Endothelial cell (in vitro differentiated cells): ENCODE measurements at places on chromosomes 6 and 20. TPM values are rescaled to one million over a fixed set of nuclear protein-coding genes. Genes with fewer than 3 reads are reported as not detected.
A peak's percentile ranks its signal among the peaks of the same experiment; 100 is the strongest.

DNA sequence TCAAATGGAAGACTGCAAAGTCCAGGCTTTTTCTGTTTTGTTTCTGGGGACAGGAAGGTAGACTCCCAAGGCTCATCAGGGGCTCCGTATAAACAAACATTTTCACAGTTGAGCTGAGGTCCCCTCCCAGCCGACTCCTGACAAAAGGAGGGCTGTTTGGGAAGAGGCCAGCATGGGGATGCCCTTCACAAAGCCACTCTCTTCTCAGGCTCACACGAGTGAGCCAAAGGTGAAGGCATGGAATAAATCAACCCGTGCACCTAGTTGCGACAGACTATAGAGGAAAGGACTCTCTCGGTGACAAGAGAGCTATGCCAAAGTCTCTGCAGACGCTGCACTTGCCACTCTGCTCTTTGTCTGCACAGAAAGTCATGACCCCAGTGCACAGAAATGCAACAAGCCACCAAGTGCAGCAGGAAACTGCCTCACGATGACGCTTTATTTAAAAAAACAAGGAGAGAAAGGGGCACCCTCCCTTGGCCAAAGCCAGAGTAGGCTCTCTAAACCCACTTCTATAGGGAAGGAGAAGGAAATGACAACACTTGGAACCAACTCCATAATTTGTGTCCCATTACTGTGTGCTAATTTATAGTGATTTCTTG, 21.0 kb downstream of the JAG1 start:
- no peak for DNase-seq

GRCh38 chr6:12751694-12752325, 35.2 kb downstream of the PHACTR1 start:
- DNase-seq, result peak; percentile 82

GRCh38 chr6:88492824-88493223, 326.7 kb upstream of the CNR1 start:
- DNase-seq, result no peak

HLA-DMB gene
- total RNA-seq, result 1.3 TPM

DNA sequence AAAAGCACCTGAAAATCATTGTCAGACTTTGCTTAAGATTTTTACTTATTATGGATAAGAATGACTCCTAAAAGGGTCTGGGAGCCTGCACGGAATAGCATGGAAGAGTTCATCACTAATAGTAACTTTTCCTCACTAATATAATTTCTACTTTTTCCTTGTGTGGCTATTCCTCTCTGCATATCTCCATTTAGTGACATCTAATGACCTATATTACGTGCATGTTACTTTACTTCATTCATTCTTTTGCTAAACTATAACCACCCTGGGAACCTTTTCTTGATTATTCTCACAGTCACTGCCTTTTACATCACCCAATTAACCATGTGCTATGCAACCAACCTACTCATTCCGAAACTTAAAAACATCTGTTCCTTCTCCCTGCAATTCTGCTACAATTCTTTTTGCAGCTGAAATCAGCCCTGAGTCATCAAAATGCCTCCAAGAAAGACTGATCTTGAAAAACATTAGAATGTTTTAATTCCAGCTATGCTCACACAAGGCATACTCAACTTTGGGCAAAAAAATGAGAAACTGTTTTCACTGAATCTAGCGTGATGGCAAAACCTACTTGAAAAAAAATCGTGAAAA, 313.3 kb downstream of the RNGTT start:
- DNase-seq, result no peak

- no peak for DNase-seq
Observed at GRCh38 chr6:109456710-109457561, 1.4 kb upstream of the MICAL1 start.

GRCh38 chr6:81511423-81511822, 241.1 kb downstream of the TENT5A start:
- no peak for DNase-seq

DNA sequence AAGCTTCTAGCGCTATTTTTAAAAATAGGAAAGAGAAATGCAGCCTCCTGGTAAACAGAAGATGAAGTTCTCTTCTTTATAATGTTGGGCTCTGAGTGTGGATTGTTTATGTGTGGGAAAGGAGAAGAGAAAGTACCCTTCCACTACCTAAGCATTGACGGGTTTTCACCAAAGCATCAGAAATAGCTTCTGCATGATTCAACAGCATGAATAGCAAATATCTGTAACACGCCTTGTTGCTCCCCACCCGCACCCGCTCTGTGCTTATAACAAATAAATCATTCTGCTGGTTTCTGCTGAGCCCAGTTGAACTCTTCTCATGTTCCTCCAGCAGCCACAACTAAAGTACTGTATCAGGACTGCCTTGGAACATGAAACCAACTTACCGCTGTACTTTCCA, 20.7 kb downstream of the TXLNB start:
- DNase-seq, result no peak

DNA sequence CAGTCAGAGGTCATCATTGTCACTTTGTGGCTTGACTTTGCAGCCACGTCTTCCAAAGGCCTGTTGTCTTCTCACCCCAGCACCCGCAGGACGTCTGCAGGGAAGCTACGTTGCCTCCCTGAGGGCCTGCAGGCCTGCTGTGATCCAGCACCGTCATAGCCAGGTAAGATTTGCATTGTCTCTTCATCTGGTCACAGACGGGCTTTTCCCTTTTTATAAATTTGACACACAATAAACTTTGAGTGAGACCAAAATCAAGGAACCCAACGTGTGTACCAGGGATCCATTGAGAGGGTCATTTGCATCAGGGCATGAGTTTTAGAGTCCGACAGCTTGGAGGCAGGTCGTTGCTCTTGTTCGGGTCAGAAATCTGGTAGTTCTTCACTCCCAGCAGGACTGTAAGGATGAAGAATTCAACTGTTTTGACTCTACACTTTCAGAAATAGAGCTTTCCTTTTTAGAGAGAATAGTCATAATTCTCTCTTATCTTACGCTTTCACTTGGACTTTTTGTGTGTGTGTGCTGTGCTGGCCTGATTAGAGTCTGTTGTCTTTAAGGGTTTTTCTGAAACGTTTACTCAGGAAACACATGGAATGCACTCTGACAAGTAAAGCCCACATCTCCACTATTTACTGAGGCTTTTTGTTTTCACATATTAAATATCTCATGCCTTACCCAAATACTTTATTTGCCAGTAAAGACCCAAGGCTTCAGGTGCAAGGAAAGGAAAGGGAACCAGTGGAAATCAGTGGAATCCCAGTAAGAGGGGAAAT, 177.2 kb upstream of the TAB2 start:
- DNase-seq, result no peak

MAS1 gene
- not detected for total RNA-seq

- peak; percentile 39 for DNase-seq
Observed at GRCh38 chr20:51326201-51326819, 216.2 kb downstream of the NFATC2 start.

GRCh38 chr20:51800060-51800871, 2.1 kb downstream of the SALL4 start:
- DNase-seq, result peak; percentile 96

DNA sequence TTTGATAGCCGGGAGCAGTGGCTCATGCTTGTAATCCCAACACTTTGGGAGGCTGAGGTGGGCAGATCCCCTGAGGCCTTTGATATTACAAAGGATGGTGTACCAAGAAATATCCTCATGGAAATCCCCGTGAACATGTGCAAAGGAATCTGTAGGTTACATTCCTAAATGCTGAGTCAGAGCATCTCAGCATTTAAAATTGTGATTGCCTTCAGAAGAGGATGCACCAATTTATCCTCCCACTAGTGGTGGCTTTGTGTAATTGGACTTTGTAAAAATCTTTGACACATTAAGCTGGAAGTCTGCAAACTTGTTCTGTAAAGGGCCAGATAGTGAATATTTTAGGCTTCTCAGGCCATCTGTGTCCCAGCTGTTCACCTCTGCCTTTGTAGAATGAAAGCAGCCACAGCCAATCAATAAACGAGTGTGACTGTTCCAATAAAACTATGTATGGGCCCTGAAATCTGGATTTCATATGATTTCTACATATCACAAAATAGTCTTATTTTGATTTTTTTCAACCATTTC, 11.8 kb downstream of the TMEM14B start:
- no peak for DNase-seq

KCNG1 gene
- total RNA-seq, result 4.4 TPM

GRCh38 chr20:5000263-5001173, 792 bp downstream of the SLC23A2 start:
- DNase-seq, result peak; percentile 15

PTGIS gene
- total RNA-seq, result 12.2 TPM

ERVFRD-1 gene
- not detected for total RNA-seq

CDH4 gene
- total RNA-seq, result 0.23 TPM

DNA sequence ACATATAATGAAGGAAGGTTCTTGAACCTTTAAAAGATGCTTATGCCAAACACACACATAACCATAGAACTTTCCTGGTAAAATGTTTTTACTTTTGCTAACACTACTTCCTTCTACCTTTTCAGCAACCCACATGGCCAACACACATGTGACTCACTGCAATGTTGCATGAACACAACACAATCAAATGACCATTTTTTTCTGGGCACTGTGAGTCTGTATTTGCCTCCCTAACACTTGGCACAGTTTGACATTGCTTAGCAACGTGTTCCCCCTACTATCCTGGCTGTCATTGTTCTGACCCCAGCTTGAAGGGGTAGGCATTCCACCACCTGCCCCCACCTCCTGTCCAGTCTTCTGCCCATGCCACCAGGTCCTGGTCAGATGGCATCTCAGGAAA, 204.8 kb upstream of the PRND start:
- DNase-seq, result no peak

DNA sequence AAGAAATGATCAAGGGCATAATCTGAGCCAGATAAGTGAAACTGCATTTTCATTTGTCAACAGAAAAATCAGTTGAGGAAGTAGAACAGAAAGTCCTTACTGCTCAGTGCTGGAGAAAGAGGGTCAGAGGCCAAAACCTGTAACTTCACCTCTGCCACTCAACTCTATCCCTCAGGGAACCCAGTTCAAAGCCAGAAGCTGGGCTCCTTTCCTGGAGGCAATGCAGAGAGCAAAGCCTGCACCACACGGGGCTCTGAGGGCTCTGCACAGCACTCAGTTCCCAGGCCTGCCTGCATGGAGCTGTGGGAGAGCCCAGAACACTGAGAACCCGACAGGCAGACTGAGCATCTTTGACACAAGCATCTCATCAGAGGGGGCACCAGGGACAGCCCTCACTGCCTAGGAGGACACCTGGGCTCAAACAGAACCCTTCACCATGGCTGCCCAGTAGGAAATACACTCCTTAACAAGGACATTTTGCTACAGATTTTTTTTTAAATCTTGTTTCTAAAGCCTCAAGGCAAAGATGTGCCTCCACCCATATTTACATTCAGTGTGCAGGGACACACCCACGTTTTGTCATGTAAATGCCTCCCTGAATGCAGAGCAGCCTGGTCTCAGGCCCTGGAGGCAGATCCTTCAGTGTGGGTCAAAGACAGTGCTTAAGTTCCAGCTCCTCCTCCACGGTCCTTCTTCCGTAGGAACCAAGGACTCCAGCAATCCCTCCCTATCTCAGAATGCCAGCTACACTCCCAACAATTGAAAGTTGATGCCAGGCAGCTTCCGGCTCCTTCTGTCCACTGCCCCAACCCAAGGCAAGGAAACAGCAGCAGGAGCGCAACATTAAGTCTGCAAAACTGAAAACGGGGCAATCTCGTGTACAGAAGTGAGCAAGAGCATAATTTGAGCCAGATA, 6.6 kb downstream of the RNASET2 start:
- DNase-seq, result no peak

PGBD1 gene
- total RNA-seq, result 9.7 TPM

DNA sequence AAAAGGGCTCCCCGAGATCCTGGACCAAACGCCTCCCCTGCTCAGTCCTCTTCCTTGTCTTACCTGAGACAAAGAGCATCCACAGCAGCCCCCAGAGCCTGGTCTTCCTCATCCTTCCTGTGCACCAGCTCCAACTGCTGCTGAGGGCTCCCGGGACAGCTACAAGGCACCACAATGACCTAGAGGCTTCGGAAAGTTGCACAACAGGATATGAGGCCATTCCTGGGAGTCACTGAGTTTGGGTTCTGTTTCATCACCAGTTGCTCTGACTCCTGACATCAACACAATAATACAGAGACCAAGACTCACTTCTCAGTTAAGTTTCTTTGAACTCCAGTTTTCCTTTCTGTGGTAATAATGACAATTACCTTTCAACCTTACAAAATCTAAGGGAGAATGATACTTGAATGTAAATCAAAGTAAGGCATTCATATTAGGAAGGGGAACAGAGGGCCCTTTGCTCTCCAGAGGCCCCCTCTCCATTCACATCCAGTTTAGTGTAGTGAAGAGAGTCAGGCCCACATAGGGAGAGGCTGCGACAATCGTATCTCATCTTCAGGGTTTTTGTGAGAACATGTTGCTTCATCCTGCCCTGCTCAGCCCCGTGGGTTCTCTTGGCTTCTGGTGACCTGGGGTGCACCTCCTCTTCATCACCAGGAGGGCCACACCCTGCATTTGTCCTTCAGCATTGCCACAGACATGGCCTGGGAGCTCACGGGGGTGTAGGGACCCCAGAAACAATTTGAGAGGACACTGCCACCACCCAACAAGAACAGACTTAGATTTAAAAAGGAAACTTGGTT, at the start of gene TREM1:
TSS of gene TREM1 (minus strand) at position 139 of the 803 bp plus-strand sequence. CDS start at position 112, 27 bp downstream.
- DNase-seq, result no peak

PRDM13 gene
- not detected for total RNA-seq

- no peak for DNase-seq
Observed at GRCh38 chr6:158467923-158468322, 92.0 kb upstream of the TMEM181 start.

FKBP1C gene
- 1.0 TPM for total RNA-seq

- DNase-seq, result peak; percentile 60
Observed at GRCh38 chr20:59006864-59007664, at the start of gene CTSZ. Gene CTSZ, minus strand, starts transcription at chr20:59007254. Its CDS starts 126 bp downstream, at chr20:59007128.

HTR1B gene
- total RNA-seq, result 0.33 TPM

DNA sequence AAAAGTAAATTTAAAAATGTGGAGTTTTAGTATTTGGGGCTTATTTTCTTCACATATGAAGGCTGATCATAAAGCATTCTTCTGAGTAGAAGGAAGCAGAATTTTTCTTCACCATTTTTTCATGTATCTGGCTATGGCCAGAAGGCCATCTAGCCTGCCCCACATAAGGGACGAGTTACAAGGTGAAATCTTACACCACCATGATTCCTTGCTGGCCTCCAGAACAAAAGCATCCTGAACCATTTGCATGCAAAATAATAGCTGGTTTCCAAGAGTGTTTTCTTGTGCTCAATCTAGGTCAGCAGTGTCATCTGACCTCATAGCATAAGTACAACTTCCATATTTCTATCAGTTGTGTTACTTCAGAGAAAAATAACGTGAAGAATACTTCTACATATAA, 93.1 kb downstream of the BMP5 start:
- no peak for DNase-seq

POLR1H gene
- total RNA-seq, result 39.0 TPM

DNA sequence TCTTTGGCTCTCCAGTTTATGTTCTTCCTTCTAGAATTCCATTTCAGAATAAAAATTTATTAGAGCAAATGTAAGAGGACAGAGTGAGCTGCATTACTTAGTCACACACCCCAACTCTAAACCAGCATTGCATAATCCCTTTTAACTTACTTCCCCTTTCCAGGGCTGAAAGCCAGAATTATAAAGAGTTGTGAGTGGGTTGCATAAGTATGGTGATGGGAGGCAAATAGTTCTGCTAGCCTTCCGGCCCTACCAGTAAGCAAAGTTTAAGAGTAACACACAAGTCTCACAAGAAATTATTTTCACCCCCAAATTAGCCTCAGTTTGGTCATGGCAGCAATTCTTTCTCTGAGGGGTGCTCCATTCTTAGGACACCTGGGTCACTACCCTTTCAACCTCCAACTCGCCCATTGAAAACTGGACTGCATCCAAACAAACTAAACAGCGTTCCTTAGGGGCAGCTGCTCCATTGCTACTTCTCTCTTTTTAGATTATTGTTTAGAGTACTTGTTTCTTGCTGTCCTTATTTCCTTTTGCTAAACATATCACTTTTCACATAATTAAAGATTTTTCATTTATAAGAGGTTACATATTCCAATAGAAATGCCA, 1.6 kb downstream of the KIAA0408 start:
- no peak for DNase-seq
